ENCODE measurements at places on chromosomes 5 and 9. TPM values are rescaled to one million over a fixed set of nuclear protein-coding genes. Genes with fewer than 3 reads are reported as not detected.

The SHISAL2B gene
- total RNA-seq: 0.16 TPM

The PRDM9 gene
- total RNA-seq: not detected

The F2RL2 gene
- total RNA-seq: 10.4 TPM

The PCDHA9 gene
- total RNA-seq: 0.16 TPM

The GPSM1 gene
- 79.5 TPM for total RNA-seq

Measured in bronchial smooth muscle cell (primary cell).